ENCODE measurements at places on chromosomes 6 and 20. TPM values are rescaled to one million over a fixed set of nuclear protein-coding genes. Genes with fewer than 3 reads are reported as not detected.

MLIP gene
- not detected for total RNA-seq

PPP1R3G gene
- not detected for total RNA-seq

CPXM1 gene
- total RNA-seq, result 4.0 TPM

ATP9A gene
- total RNA-seq, result 3.8 TPM

FOXA2 gene
- not detected for total RNA-seq

KCNK16 gene
- total RNA-seq, result not detected

SLC52A3 gene
- total RNA-seq, result not detected

BTNL2 gene
- total RNA-seq, result not detected

DBNDD2 gene
- 28.7 TPM for total RNA-seq

PLCB4 gene
- total RNA-seq, result not detected

KIF13A gene
- 0.10 TPM for total RNA-seq

Data from activated T-cell treated with anti-CD3 and anti-CD28 coated beads, Interleukin-2, amount 50 U/mL, for 72 hours (primary cell).